ENCODE measurements at places on chromosomes 3 and 15.

- no peak for DNase-seq
These were observed 63.3 kb upstream of the TP63 start for GRCh38 chr3:189567766-189568420.

DNA sequence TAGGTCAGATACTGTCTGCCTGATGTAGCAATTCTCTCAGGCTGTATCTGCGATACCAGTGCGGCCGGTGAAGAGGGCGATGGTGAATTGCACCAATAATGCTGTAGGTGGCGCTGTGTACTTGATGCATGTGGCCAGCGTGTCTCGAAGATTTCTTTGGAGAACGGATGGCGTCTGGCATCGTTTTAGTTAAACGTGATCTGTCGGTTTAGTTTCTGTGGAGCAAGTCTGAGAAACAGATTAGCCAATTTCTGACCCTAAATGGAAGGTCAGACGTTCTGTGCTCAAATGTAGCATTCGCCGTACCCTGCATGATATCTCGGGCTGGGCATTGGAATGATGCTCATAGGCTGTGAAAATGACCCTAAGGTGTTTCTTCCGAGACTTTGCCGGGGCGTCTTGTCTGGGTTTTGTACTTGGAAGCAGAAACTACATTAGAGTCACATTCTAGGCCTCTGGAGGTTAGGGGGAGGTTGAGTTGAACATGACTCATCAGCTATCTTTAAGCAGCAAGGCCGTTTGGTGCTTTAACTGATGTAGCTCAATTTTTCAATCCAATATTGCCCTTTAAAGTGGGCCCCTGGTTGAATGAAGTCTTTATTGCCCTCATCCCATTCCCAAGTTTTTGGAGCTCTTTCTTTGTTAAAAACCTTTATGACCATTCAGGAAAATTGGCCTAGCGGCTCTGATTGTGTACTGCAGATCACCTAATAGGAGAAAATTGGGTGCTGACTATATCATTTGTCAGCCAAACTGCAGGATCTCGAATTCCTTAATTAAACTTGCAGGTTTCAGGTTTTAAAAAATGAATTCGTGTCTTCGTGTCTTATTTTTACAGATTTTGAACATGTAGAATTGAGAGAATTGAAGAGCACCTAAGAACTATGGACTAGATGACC is 80.0 kb downstream of the SQOR start:
- peak; percentile 29 for DNase-seq

DNA sequence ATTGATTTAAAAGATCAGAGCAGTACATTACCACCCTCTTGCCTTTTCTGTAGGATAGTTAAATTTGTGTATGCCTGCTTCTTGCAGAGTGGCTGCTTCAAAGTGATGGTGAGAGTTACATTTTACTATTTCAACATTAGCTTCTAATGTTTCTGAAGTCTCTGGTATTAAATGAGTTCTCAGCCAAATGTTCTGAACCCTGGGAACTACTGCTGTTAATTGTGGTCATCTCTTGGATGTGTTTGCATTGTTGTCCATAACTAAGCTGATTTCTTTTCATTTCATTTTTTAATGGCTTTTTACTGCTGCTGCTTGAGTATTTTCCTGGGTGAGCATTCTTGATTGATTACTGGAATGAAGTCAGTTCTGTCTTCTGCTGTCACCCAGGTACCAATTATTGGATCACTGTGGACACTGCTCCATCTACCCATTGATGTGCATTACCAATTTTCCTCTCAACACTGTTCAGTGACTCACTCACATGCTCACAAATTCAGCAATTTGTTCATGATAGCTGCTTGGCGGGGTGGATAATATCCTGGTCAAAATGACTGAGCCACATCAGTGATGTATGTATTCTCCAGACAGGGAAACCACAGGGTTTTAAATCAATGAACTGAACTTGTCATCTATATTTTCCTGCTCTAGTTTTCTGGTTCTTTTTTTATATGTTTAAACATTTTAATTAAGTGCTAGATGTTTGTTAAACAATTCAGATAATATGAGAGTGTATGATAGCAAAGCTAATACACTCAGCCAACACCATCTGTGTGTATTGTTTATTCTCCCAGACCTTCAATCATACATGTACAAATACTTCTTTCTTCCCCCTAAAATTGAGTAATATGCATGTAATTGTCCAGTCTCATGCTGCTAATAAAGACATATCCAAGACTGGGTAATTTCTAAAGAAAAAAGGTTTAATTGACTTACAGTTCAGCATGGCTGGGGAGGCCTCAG is 587.6 kb downstream of the RSL24D1 start:
- no peak for DNase-seq

GRCh38 chr3:15279671-15280402 is 52.5 kb downstream of the SH3BP5 start:
- DNase-seq = no peak

DNA sequence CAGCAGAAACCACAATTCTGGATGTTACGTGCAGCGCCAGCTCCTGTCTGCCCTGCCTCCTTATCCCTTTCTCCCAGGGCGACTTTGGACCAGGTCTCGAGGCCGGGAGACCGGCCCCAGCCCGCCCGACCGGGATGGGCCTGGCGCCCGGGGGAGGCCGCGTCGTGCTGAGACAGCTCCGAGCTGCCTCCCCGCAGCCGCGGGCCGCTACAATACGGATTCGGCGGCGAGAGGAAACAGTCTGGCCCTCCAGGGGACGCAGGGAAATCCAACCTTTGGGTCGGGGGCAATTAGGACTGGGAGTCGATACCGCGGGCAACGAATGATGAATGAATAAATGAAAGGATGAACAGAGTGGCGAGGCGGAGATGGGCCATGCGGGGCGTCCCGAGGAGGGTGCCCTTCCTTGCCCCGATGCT is 537 bp downstream of the GRAMD2A start:
- no peak for DNase-seq

DNA sequence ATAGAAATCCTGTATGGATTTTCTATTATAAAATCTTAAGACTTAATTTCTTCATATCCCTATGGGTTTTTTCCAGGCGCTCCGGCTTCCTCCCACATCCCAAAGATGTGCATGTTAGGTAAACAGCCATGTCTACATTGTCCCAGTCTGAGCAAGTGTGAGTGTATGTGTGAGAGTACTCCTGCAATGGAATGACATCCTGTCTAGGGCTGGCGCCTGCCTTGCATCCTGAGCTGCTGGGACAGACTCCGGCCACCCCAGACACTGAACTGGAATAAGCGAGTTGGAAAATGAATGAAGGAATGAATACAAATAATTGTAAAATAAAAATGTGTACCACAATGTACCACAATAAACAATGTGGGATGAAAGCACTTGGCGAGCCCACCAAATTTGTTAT is 69.2 kb downstream of the RFTN1 start:
- no peak for DNase-seq

DNA sequence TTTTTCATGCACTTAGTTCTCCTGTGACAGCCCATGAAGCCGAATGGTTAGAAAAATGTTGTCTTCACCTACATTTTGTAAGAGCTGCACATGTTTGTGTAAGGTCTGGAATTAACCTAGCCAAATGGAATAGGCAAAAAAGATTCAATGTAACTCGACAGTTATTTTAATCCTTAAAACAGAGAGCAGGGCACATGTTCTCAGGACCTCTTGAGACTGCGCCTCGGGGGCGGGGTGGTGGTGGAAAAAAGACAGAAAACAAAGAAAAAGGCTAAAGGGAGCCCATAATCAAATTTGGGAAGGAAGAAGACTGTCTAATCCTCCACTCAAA is 702 bp upstream of the CSNK1G1 start:
- DNase-seq = no peak

DNA sequence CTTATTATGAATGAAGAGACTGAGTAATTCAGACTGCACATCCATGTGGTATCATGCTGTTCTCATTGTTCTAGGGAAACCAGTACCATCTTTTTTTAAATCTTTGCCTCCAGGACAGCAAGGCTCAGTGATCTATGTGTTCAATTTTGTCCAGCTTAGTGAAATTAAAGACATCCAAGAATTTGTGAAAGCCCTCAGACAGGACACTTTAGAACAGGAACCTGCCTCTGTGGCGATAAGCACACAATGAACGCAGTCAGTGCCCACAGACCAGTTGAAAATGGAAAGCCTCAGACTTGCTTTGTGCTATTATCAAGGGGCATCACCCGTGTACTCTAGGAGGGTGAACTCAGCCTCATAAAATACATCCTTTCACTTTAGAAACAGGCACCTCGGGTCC is 20.1 kb downstream of the EID1 start:
- no peak for DNase-seq

DNA sequence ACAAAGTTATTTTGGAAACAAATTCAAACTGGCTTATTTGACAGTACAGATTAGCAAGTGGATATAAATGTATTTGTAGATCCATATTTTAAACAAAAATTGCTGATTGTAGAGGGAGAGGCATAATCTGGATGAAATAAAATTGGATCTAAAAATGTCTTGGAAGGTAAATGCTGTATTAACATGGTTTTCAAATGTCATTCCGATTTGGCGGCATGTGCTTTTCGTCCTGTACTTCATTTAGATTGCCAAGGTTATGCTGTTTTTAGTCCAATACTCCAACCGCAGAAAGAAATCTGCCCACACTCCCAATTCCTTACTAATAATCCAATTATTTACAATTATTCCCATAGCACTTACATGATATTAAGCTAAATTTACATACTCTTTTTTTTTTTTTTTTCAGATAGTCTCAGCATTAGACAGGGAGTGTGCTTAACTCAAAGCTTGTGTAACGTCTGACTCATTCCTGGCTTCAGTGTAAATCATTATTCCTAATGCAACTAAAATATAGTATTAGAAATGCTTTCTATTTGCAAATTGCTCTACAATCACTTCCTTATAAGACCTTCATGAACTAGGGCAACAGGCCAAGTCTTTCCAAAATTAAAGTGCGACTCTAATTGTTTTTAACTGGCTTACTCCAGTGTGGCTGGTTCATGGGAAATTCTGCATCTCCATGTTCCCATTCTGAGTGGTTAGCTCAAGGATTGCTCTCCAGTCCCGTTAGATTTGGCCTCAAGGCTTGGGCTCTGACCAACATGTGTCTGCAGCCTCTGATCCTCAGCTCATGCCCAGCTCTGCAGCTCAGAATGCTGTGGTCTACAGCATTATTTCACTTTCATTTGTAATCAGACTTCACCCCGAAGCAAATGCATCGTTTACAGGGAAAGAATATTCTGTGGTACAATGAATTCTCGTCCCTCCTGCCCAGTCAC is 103.9 kb downstream of the FBN1 start:
- peak; percentile 70 for DNase-seq

DNA sequence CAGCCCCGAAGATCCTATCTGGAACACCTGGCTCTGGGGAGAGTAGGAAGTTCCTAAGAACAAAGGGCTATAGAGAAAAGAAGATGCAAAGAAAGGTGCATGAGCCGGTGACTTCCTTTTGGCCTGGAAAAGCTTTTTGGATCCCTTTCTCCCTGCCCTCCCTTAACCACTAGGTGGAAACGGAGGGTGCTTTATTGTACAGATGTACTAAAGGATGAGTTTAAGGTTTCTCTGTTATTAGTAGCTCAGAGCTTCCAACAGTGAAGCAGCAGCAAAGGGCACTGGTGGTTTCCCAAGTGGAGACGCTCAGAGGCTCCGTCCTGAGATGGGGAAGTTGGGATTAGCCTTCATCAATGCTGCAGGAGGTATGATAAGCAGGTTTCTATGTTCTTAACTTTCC is 5.9 kb upstream of the ADGRG7 start:
- DNase-seq = peak; percentile 5

- DNase-seq = no peak
These were observed 93.7 kb downstream of the SHQ1 start for GRCh38 chr3:72754582-72754981.

GRCh38 chr3:72699631-72700030 is 148.6 kb downstream of the SHQ1 start:
- DNase-seq = no peak

GRCh38 chr15:53811530-53811929 is 52.1 kb upstream of the WDR72 start:
- DNase-seq = no peak

DNA sequence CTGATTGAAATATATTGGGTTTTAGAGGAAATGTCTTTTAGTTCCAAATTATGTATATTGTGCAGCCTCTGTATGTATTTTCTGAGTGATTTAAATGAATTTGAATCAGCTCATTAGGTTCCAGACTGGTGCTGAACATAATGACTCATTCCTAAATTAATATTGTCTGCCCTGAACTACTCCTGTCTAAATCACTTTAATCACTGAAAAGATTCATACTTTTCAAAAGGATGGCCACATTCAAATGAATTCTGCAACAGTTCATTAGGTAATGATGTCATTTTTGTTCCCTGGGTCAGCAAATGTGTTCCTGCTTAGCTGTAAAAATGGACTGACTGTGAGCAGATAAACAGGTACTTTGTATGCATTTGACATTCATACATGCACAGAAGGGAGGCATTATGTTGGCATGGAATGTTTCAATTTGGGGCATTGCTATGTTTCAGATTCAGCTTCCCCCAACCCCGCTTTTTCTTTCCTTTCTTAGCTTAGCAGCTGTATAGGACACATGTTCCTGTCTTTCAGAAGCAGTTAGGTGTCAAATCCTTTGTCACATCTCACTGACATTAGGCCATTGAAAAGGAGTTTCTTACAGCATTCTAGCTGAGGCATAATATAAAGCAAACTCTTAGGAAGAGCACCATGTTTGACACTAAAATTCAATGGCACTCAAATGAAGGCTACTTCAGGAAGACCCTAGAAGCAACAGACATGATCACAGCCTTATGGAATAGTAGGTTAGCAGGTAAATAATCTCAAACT is 318.5 kb upstream of the ARPP21 start:
- no peak for DNase-seq

GRCh38 chr15:39704689-39705088 is 78.0 kb downstream of the FSIP1 start:
- DNase-seq = no peak

DNA sequence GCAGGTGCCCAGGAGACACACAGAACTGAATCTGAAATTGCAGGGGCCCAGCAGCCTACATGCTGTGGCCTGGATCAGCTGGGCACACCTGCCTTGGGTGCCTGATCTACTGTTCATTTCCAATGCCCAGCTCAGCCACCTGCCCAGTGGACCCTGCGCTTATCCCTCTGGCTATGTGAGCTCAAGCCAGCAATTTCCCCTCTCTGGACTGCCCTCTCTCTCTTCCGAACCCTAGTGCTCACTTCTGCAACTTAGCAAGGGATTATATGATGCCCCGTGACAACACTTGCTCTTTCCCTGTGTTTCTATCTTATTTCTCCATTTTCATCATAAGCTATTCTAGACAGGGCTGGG is 276.0 kb downstream of the UACA start:
- no peak for DNase-seq

GRCh38 chr3:53069422-53070068 is 23.7 kb upstream of the SFMBT1 start:
- DNase-seq = no peak

- no peak for DNase-seq
These were observed 52.9 kb upstream of the MYZAP start for GRCh38 chr15:57538821-57539220.

GRCh38 chr3:17032407-17033034 is 147.8 kb downstream of the PLCL2 start:
- DNase-seq = peak; percentile 12

DNA sequence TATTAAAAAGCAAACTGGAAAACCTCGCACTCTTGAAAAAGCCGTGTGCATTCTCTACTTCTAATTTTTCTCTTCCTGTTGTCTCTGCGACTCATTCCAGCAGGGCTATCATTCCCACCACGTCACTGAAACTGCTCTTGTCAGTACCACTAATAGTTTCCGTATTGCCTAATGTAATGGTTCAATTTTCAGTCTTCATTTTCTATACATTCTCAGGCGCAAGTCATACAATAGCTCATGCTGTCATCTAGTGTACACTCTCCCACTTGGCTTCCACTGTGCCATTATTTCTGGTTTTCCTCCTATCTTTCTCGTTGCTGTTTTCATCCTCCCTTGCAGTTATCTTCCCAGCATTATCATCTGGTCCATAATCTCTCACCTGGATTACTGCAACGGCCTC is 160.2 kb downstream of the SPATA16 start:
- DNase-seq = no peak
